Stimulated activated CD4-positive, alpha-beta T cell treated with anti-CD3 and anti-CD28 coated beads, Interleukin-1b, Interleukin-23, amount 100 ng/mL, for 1 hour (primary cell): ENCODE measurements at places on chromosomes 12 and 14.

- DNase-seq, result no peak
Measured at GRCh38 chr14:84750284-84750683, 779.7 kb upstream of the FLRT2 start.

DNA sequence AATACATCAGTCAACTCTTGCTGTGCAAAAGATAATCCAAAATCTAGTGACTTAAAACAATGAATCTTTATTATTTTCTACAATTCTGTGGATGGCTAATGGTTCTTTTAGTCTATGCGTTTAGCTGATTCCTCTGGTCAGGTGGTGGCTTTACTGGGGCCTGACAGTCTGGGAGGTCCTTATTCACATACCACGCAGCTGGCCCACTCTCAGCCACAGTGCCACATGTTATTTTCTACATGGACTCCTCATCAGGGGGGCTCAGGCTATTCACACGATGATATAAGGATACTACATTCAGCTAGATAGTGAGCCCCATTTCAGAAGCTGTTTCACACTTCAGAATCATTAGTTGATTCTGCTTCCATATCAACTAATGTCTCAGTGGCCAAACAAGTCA is 287.5 kb upstream of the MGAT4C start:
- no peak for DNase-seq

GRCh38 chr12:100778967-100779590 is 15.5 kb upstream of the ANO4 start:
- DNase-seq, result no peak

DNA sequence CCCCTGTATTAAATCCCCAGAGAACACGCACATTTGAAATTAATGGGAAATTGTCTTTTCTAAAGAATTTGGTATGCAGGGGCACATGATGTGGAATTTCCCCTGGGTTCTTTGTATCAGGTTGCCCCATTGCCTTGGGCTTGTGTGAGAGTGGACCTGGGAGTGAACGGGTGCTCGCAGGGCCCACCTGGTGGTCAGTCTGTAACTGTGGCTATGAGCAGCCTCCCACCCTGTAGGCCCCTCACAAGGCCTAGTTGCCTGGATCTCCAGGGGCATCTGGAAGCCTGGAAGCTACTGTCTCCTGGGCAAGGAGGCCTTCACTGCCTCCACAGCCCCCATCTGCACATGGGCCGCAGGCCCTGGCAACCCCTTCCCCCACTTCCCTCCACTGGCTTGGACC is 96.7 kb downstream of the SLC25A47 start:
- DNase-seq, result no peak

- DNase-seq, result no peak
Measured at GRCh38 chr14:51327376-51327775, 87.3 kb downstream of the TMX1 start.

- no peak for DNase-seq
Measured at GRCh38 chr14:92135269-92135668, 13.5 kb downstream of the CPSF2 start.

DNA sequence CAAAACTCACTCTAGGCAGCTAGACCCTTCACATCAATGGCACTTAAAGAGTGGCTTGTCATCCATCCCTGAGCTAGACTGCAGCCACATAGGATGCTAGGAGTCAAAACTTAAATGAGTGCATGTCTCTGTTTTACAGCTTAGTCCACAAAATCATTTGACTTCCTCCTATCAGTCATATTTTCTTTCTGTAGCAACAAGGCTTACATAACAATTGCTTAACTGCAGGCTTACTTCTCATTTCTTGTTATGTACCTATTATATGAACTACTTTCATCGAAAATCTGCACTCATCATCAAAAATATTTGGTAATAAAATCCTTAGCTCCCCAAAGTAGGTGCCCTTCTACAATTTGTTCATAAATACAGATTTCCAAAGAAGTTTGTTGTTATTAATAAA is 30.1 kb downstream of the CLEC1A start:
- no peak for DNase-seq

DNA sequence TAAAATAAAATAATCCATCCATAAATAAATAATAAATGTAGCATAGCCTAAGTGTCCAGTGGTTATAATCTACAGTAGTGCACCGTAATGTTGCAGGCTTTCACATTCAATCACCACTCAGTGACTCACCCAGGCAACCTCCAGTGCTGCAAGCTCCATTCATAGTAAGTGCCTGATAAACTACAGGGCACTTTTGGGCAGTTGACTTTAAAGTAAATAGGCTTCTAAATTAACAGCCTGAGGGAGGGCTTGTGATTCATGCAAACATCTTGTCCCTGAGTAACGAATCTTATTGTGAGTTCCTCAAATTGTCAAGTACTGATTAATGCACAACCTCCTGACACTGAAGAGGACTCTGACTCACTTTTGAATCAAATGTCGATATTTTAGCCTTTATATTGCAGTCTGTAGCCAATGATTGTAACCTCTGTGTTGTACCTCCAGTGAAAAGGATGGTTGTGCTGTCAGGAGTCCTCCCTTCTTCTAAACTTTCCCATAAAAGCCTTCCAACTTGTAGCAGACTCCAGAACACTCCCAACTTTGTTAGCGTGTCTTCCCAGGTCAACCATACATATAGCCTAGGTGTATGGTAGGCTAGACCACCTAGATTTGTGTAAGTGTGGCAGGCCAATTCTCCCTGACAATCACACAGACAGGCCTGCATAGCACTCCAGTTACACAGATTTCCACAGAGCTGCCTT is 55.0 kb upstream of the BICD1 start:
- no peak for DNase-seq

DNA sequence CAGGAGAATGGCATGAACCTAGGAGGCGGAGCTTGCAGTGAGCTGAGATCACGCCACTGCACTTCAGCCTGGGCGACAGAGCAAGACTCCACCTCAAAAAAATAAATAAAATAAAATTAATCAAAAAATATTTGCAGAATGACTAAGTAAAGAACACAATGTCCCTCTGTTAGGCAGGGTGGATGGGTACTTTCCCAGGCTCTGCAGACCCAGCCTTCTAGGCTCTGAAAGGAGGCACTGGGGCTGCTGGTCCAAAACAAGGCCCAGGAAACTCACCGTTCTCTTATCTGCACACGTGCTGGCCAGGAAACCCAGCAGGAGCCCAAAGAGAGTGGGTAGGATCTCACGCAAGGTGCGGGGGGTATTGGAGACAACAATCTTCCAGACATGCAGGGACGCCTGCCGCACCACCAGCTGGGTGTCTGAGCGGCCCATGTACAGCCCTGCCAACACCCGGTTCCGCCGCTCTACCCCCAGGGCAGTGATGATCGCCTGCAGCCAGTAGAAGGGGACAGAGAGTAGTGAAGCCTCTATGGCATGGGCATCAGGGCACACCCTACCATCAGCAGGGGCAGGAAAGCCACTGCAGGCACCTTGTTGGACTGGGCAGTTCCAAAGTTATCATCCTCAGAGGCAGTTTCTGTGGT is 25.8 kb upstream of the RAB35 start:
- DNase-seq, result no peak

- DNase-seq, result no peak
Measured at GRCh38 chr12:17381211-17381610, 708.8 kb downstream of the RERGL start.

DNA sequence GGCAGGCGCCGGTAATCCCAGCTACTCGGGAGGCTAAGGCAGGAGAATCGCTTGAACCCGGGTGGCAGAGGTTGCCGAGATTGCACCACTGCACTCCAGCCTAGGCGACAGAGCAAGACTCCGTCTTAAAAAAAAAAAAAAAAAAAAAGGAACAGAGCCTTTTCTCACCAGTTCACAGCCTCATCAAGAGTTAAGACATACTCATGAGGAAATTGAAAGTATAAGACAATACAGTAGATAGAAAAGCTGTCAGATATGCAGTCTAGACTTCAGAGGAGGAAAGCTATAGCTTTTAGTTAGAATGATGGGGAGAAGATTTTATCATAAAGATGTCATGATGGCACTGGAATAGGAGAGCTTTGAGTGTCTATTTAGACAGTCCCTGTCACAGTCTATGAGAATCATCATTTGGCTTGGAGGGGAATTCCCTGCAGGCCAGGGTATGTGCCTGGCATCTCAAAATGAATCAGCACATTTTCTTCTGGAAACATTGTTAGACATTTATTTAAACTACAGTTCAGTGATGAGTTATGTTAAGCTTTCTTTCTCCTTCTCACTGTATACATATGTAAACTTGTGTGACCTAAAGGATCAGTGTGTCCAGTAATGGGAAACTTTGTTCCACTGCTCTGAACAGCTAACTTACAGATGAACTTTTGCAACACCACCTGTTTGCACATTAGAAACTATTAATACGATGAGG is 2.9 kb upstream of the RAB35 start:
- DNase-seq, result no peak
